Lower lobe of right lung (tissue), 2 donors: ENCODE measurements at places on chromosomes 2 and 18. TPM values are rescaled to one million over a fixed set of nuclear protein-coding genes. Genes with fewer than 3 reads are reported as not detected.

- no peak overlapping the region for H3K27ac ChIP-seq
- DNase-seq = no peak
- H3K4me3 ChIP-seq = no peak overlapping the region
These were observed 530.4 kb upstream of the KLHL29 start for GRCh38 chr2:22854588-22854987.

DNA sequence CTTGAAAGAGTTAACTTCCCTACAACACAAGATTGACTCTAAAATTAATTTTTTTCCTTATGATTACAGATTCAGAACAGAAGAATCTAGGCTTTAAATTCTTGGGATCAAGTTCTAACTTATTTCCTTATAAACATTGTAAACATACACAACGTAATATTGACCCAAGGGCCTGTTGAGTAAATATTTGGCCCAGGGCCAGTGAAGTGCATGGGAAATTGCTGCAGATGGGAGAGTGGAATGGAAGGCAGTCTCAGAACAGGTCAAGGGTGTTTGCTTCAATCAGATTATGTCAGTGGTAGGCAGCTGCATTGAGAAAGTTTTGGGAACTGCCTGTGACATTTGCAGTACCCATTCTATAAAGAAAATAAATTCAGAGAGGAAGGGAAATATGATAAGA lies 137.6 kb downstream of the MYO1B start:
- H3K4me3 ChIP-seq = no peak overlapping the region
- H3K27me3 ChIP-seq = no peaks in the 10 kb centered on the region
- peak overlapping the region; percentile 3 for H3K27ac ChIP-seq
- peaks cover 20% of the 10 kb centered on the region for H3K36me3 ChIP-seq
- peaks cover 29% of the 10 kb centered on the region for H3K4me1 ChIP-seq
- no peak for DNase-seq

DNA sequence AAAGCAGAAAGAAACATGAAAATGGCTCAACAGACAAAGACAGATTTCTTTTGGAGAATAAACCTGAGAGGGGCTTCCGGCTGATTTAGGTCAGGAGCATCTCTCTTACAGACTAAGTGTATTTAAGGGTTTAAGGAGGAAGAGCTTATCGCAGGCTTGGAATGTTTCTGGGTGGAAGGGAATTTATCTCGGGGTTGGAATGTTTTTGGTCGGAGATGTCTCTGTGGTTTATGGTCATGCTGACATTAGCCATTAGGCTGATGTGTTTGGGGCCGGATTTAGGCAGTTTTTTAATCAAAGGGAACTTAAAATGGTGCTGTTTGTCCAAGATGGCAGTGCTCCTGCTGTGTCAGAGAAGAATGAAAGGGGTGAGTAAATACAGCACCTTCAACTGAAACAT lies 14.4 kb upstream of the PSMA8 start:
- H3K27me3 ChIP-seq = no peaks in the 10 kb centered on the region
- H3K4me3 ChIP-seq = no peak overlapping the region
- H3K27ac ChIP-seq = no peak overlapping the region
- DNase-seq = no peak

GRCh38 chr18:46434629-46435028 lies 222.4 kb downstream of the LOXHD1 start:
- no peaks in the 10 kb centered on the region for H3K27me3 ChIP-seq
- no peaks in the 10 kb centered on the region for H3K36me3 ChIP-seq
- H3K4me3 ChIP-seq = no peak overlapping the region
- H3K4me1 ChIP-seq = no peaks in the 10 kb centered on the region
- no peak for DNase-seq

DNA sequence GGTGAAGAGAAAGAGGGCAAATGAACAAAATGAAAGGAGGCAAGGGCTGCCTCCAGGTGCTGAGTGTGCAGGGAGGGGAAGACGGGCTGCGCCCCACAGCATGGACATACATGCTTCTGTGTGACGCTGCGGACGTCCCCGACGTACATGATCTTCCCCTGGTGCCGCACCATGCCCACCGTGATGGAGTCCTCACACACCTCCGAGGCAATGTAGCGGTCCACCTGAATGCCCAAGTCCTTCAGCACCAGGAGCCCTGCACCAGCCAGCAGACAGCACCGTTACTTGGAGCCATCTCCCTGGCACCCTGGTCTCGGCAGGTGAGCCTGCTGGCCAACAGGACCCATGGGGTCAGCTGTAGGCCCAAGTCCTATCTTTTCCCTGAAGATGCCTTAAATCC lies 73.1 kb upstream of the POMC start:
- no peaks in the 10 kb centered on the region for H3K4me1 ChIP-seq
- peaks cover 100% of the 10 kb centered on the region for H3K36me3 ChIP-seq
- no peak overlapping the region for H3K27ac ChIP-seq
- no peak overlapping the region for H3K4me3 ChIP-seq
- DNase-seq = no peak

GRCh38 chr2:226184540-226184939 lies 615.1 kb downstream of the IRS1 start:
- H3K4me1 ChIP-seq = peaks cover 9% of the 10 kb centered on the region
- no peak for DNase-seq

DNA sequence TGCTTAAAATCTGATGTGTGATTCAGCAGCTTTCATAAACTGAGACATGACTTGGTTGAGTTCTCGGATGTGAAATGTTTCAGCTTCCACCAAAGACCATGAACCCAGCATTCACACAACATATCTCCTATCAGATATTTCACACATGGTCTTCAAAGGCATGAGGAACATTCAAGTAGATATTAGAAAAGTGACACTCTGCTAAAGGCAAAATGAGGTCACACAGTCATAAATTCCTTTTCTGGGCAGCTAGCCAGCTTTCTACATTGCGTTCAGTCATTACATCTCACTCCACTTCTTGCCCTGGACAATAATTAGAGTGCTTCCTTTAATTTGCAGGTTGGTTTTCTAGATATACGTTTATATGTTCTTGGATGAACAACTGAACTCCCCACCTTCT lies 96.7 kb downstream of the GAREM1 start:
- no peaks in the 10 kb centered on the region for H3K36me3 ChIP-seq
- no peak overlapping the region for H3K4me3 ChIP-seq
- no peaks in the 10 kb centered on the region for H3K27me3 ChIP-seq
- DNase-seq = no peak

DNA sequence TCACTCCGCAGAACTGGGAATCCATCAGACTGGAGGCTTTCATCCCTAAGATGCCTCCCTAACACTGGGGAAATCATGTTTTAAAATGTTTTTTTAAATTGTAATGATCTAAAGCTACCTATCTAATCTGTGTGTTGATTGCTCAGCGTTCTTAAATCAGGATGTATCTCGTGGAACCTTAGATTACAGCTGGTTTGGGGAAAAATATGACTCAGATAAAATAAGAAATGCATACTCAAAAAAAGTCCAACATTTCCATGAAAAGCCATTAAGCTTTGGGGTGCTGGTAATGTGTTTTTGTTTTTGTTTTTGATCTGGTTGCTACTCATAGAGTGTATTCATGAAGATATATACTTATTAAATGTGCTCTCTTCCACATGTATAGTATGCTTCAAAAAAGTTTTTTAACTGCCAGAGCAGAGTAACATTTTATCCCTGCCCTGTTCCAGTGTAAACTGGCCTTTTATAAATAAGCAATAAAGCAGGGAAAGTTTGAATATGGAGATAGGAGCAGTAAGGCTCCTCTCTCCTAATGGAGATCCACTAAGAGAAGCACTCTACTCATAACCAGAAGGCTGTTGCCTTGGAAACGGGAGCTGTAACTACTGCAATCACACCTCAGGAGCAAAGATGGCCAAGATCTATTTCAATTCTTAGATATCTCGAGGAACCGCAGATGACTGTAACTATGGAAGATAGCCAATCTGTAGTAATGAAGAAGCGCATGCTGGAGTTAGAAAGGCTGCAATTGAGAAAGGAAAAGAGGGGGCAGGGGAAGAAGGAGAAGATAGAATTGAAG lies 41.6 kb downstream of the ANKRD44 start:
- peaks cover 57% of the 10 kb centered on the region for H3K4me1 ChIP-seq
- H3K36me3 ChIP-seq = no peaks in the 10 kb centered on the region
- H3K4me3 ChIP-seq = no peak overlapping the region
- H3K27ac ChIP-seq = no peak overlapping the region
- H3K27me3 ChIP-seq = no peaks in the 10 kb centered on the region

- no peak for DNase-seq
- H3K4me3 ChIP-seq = no peak overlapping the region
- no peaks in the 10 kb centered on the region for H3K4me1 ChIP-seq
- H3K36me3 ChIP-seq = no peaks in the 10 kb centered on the region
- H3K27me3 ChIP-seq = no peaks in the 10 kb centered on the region
- H3K27ac ChIP-seq = no peak overlapping the region
These were observed 29.5 kb upstream of the LAPTM4A start for GRCh38 chr2:20080839-20081415.

DNA sequence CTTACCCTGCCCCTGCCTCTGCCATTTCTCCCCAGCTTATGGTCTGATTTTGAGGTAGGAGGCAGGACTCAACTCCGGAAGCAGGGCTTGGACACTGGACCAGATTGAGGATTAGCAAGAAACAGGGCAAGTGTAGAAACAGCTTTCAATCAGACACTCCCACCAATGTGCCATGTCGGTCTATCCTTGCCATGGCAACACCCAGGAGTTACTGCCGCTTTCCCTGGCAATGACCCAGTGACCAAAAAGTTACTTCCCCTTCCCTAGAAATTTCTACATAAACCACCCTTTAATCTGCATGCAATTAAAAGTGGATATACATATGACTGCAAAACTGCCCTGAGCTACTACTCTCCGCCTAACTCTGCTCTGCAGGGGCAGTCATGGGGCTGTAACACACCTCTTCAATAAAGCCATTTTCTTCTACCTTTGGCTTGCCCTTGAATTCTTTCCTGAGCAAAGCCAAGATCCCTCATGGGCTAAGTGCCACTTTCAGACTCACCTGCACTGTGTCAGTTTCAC lies 156.7 kb downstream of the LPIN1 start:
- DNase-seq = no peak
- no peaks in the 10 kb centered on the region for H3K36me3 ChIP-seq
- no peak overlapping the region for H3K4me3 ChIP-seq

DNA sequence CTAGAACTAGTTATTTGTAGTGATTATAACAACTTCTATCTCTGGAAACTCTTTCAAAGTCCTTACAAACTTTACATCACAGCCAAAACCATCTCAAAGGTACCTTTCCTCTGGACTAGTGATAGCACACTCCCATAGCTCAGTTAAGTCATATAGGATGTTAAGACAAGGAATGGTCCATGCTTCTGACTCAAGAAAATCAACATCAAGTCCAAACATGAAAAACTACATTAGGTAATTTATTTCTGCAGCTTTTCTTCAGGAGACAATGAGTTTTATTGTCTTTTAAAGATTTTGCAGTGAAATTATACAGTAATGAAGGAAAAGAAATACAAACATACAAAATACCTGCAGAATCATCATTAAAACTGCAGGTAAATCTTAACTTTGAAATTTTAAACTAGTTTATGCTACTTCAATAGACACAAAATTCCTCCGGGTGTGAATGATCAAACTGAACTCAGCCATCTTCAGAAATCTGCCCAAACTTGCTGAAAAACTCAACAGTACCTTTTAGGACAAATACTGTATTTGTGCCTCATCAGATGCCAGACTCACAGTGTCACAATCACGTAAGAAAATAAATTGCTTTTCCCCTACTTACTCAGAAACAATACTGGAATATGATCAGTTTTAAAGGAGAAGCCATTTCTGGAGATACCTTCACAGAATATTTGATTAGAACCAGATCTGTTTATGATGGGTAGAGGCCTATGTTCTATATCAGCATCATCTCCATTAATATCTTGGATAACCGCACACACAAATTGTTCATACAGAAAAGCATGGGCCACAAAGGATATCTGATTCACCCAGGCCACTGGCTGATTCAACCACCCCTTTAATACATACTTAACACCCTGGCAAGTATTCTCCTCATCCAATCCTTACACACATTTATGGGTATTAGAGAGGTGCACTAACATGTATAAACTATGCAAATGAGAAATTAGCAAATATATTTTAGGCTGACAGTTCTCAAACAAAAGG lies 2.6 kb downstream of the TMEM131 start:
- H3K36me3 ChIP-seq = no peaks in the 10 kb centered on the region
- H3K27me3 ChIP-seq = no peaks in the 10 kb centered on the region
- no peak overlapping the region for H3K27ac ChIP-seq
- peak overlapping the region; percentile 82 for H3K4me3 ChIP-seq

DNA sequence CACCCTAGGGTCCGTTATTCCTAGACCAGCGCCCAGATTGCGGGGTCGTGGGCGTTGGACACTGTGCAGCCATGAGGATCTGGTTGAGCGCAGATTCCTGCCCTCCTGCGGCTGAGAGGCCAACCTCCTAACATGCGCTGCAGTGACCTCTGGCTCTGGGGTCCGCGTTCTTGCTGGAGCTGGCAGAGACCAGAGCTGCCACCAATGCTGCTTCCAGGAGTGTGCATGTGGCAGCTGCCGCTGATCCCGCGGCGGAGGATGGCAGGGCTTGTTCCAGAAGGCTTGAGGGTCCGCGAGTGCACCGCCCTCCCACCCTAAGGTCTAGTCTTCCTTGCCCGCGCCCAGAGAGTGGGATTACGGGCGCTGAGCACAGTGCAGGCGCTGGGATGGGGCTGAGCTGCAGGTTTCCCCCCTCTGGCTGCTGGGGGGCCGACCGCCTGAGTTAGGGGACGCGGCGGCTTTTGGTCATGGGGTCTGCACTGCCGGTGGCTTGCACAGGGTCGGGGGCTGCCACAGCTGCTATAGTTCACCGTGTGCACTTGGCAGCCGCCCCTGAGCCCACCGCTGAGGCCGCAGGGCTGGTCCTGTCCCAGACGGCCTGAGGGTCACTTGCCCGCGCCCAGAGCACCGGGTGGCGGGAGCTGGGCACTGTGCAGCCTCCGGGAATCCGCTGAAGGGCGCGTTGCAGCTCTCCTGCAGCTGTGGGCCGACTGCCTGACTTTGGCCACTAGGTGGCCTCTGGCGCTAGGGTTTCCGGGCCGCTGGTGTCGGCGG lies 145.9 kb downstream of the CCDC74A start:
- H3K27ac ChIP-seq = no peak overlapping the region
- no peaks in the 10 kb centered on the region for H3K36me3 ChIP-seq
- H3K27me3 ChIP-seq = peaks cover 18% of the 10 kb centered on the region
- H3K4me3 ChIP-seq = peak overlapping the region; percentile 45

GRCh38 chr18:62081248-62081647 lies 105.6 kb downstream of the PIGN start:
- no peak for DNase-seq
- no peaks in the 10 kb centered on the region for H3K27me3 ChIP-seq
- no peak overlapping the region for H3K4me3 ChIP-seq
- no peaks in the 10 kb centered on the region for H3K4me1 ChIP-seq

- H3K36me3 ChIP-seq = no peaks in the 10 kb centered on the region
- H3K4me3 ChIP-seq = no peak overlapping the region
- H3K27me3 ChIP-seq = no peaks in the 10 kb centered on the region
- no peak overlapping the region for H3K27ac ChIP-seq
These were observed 75.7 kb downstream of the RBMS1 start for GRCh38 chr2:160417745-160418397.

- no peak overlapping the region for H3K27ac ChIP-seq
- no peaks in the 10 kb centered on the region for H3K4me1 ChIP-seq
- H3K4me3 ChIP-seq = no peak overlapping the region
- H3K27me3 ChIP-seq = no peaks in the 10 kb centered on the region
- peaks cover 98% of the 10 kb centered on the region for H3K36me3 ChIP-seq
These were observed 28.7 kb downstream of the ESCO1 start for GRCh38 chr18:21571772-21572171.

- no peaks in the 10 kb centered on the region for H3K27me3 ChIP-seq
- H3K4me3 ChIP-seq = no peak overlapping the region
- no peaks in the 10 kb centered on the region for H3K4me1 ChIP-seq
- no peak overlapping the region for H3K27ac ChIP-seq
- no peaks in the 10 kb centered on the region for H3K36me3 ChIP-seq
These were observed 283.8 kb upstream of the LYPD1 start for GRCh38 chr2:132953771-132954170.

Gene NTSR2
- not detected for total RNA-seq

Gene PROKR1
- total RNA-seq = not detected

Gene PFN4
- 1.7 TPM for total RNA-seq

Gene ARHGEF4
- total RNA-seq = 9.1 TPM

Gene CMPK2
- total RNA-seq = 43.3 TPM

Gene SAP130
- 20.1 TPM for total RNA-seq

Gene AQP12B
- not detected for total RNA-seq

Gene LHCGR
- 0.30 TPM for total RNA-seq

Gene C2orf78
- not detected for total RNA-seq
